T-helper 22 cell (primary cell): ENCODE measurements at places on chromosomes 3 and 15.

- DNase-seq: no peak
Measured at GRCh38 chr3:143170074-143170473, 50.5 kb downstream of the CHST2 start.

GRCh38 chr15:75358771-75359536 lies 9.5 kb downstream of the MAN2C1 start:
- DNase-seq: no peak

DNA sequence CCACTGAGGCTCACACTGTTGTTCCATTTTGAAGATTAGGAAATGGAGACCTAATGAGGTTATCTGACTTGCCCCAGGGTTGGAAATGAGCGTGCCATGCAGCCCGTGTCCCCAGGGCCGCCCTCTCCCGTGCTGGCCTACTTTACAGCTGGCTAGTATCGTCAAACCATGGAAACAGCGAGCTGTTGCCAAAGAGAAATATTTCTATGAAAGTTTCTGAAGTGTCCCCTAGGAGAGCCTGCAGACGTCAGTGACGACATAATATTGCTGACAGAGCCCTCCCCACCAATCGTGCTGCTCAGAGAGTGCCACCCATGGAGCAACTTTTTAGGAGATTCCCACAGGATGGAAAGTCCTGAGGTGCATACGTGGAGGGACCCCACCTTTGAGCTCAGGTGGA lies 11.2 kb upstream of the FAM174B start:
- DNase-seq: no peak

- no peak for DNase-seq
Measured at GRCh38 chr3:33092496-33093254, 4.3 kb downstream of the GLB1 start.

- DNase-seq: no peak
Measured at GRCh38 chr3:109098079-109098644, 19.8 kb downstream of the MORC1 start.

- no peak for DNase-seq
Measured at GRCh38 chr15:38577424-38577987, 12.9 kb upstream of the RASGRP1 start.

- no peak for DNase-seq
Measured at GRCh38 chr3:151918253-151919029, 45.0 kb downstream of the SUCNR1 start.

DNA sequence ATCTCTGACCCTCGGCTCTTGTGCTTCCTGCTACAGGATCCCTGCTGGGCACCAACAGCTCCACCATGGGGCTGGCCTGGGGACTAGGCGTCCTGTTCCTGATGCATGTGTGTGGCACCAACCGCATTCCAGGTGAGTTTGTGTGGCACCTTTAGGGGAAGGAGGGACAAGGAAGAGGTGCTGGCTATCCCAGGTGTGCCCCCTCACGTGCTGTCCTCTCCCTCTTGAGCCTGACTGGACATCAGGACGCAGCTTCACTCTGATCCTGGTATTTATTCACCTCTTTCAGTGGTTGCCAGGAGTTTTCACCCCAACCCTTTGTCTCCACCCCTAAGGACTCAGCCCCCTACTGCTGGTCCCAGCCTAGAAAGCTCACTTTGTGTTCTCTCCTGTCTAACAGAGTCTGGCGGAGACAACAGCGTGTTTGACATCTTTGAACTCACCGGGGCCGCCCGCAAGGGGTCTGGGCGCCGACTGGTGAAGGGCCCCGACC lies 960 bp downstream of the THBS1 start:
- DNase-seq: no peak

GRCh38 chr3:194312743-194313281 lies 38.3 kb downstream of the CPN2 start:
- DNase-seq: no peak

DNA sequence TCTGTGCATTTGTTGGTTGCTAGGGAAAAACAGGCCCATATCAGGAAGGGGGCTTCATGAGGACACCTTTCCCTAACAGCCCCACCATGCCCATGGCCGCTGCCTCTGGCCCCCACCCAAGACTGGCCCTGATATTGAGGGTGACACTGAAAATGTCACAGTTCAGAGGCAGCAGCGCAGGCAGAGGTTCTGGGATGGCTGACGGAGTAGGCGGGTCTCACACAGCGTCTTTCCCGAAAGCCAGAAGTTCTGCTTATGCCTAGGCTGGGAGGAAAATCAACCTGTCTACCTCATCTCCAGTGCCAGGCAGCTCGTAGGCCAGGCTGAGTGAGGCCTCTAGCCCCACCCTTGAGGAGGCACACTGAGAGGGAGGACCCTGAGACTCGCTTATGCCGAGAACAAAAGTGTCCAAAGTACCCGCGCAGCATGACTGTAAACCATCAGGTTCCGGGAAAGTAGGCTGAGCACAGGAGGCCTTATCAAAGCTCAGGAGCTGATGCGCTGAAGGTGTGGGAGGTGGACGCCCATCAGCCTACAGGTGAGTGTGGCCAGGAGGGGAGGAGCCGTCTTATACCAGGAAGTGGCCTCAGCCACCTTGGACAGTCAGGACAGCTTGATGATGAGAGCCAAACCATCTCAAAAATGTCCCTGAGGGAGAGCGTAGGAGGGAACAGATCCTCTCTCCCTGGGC lies 27.5 kb downstream of the GRAMD2A start:
- no peak for DNase-seq

DNA sequence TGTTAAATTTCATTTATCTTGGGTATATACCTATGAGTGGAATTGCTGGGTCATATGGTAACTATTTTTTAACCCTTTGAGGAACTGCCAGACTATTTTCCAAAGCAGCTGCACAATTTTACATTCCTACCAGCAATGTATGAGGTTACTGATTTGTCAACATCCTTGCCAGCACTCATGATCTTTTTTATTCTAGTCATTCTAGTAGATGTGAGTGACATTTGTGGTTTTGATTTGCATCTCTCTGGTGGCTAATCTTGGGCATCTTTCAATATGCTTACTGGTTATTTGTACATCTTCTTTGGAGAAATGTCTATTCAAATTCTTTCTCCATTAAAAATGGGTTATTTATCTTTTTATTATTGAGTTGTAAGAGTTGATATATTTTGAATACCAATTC lies 21.3 kb upstream of the LRRC58 start:
- DNase-seq: no peak

DNA sequence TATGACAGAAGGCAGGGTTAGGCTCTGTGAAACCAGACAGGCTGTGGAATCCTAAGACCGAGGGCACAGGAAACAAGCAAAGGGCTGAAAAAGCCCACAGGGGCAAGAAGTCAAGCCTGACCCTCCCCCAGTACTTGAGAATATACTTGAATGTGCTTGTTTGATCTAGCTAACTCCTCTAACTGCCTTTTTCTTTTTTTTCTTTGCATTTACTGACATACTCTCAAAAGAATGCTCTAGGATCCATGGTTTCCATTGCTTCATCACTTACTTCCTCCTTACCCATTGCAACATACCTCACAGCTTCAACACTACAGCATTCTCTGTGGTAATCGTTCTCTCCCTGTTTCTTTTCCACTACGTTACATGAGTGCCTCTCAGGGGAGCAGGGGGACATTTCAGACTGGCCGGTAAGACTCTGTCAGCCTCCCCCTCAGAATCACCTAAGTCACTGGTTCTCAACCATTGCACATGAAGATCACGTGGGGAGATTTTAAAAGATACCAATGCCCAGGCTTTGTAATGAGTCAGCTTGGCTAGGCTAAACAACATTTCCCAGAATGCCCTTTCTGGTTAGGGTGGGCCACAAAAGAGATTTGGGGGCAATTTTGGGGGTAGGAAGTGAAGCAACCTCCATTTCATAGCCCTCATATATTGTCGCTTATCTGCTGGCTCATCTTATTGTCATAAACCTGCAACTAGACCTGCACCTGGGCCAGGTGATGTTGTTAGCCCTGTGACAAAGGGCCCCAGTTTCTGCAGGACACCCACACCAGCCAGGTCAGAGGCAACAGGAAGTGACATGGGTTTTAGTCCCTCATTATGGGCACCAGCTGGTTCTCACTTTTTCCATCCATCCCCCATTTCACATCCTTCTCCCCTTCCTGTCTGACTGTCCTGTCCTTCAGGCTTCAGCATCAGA lies 24.6 kb upstream of the RSL24D1 start:
- DNase-seq: no peak

DNA sequence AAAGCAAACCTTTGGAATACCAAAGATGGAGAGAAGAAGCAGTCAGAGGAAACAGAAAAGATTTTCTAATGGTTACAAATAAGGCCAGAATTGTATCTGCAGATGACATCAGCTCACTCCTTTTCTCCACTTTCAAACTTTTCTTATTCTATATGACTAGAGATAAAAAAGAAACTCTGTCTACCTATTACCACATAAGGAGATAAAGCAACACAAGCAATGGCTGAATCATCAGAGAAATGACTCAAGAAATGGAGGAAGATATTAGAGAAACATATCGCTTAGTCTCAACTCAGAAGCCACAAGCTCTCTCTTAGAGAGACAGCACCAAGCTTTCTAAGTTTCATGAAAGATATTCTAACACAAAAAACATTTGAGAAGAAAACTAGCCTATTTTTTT lies 784.0 kb downstream of the ZPLD1 start:
- no peak for DNase-seq

- no peak for DNase-seq
Measured at GRCh38 chr3:157248590-157249422, 88.9 kb upstream of the CCNL1 start.

- DNase-seq: no peak
Measured at GRCh38 chr15:89244574-89244903, 760 bp downstream of the FANCI start.

- no peak for DNase-seq
Measured at GRCh38 chr3:130946882-130947281, 53.0 kb downstream of the ATP2C1 start.

DNA sequence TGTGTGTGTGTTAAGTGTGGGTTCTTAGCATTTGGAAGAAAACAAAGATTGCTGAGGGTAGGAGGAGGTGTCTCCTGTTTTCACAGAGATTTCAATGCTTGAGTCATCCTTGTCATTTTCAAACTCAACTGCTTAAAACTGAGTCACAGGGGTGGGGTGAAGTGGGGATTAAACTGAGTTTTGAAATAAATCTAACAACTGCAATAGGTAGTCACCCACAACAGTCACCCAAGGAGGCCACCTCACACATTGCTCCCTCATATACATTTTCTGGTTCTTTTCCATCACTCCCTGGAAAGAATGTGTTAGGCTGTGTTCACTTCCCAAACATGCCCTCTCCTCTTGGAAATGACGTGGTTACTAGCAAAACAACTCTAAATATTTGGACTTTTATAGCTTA lies 187.7 kb upstream of the CMC1 start:
- no peak for DNase-seq

GRCh38 chr3:40585381-40586016 lies 60.7 kb downstream of the ZNF621 start:
- no peak for DNase-seq
